ENCODE measurements at places on chromosomes 1 and 21.

- DNase-seq = no peak
Measured at GRCh38 chr1:118337346-118337745, 152.3 kb upstream of the SPAG17 start.

DNA sequence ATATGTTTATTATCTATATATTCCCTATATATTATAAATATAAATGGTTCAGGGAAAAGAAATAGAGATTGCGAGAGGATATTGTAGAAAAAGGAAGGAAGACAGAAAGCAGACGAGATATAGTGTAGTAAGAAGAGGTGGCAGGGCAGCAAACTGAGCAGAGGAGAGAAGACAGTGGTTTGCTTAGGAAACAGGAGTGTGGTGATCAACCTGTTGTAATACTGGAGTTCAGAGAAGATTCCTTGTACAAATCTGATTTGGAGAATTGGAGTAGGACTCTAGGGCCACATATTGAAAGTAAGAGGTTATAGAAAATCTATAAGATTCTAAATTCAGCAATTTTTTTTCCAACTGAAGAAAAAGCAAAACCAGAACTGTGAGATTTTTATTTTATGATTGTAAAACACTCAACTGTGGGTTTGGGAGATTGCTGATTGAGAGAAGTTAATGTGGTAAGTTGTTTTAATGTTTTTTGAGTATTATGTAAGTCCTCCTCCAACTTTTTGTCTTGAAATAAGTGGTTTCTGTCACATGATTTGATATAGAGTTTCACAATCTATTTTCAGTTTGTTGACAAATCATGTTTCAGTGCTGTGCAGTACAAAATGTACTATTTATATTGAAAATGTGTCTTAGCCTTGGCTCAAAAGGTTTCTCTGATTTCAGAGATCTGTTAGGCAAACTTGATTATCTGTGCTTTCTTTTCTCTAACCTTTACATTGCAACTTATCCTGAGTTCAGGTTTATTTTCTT, 9.6 kb upstream of the AMY2B start:
- no peak for DNase-seq

- DNase-seq = peak; percentile 58
Measured at GRCh38 chr1:93816970-93817678, 61.9 kb downstream of the DNTTIP2 start.

DNA sequence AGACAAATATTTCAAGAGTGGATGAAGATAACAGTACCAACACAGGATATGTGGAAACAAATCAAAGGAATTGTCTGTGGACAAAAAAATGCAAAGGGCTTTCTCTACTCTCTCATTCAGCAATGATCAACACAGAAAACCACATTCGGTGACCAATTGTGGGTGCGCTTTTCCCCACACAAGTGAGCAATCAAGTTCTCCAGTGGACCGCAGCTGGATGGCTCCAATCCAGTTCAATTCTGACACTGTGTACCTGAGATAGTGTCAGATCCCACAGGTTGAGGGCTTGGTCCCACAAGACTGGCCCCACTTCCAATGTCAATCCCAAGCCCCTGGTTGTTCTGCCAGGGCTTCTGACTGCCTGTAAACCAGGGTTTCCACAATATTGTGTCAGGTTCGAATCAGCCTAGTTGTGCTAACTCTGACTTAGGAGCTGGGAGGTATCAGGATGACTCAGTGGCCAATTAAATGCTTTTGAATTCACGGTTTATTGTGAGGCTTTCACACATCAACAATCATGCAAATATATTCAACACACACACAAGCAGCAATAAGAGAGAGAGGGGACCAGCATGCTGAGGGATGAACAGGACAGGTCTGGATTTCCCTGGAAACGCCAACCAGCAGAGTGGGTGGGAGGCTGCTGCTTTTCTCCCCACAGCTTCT, 87.0 kb upstream of the BTG3 start:
- DNase-seq = no peak

- DNase-seq = no peak
Measured at GRCh38 chr1:225857256-225857655, 24.9 kb downstream of the TMEM63A start.

- DNase-seq = peak; percentile 46
Measured at GRCh38 chr1:17790383-17791054, 35.4 kb downstream of the ACTL8 start.

GRCh38 chr1:186374303-186375151, 526 bp downstream of the TPR start:
- DNase-seq = no peak

DNA sequence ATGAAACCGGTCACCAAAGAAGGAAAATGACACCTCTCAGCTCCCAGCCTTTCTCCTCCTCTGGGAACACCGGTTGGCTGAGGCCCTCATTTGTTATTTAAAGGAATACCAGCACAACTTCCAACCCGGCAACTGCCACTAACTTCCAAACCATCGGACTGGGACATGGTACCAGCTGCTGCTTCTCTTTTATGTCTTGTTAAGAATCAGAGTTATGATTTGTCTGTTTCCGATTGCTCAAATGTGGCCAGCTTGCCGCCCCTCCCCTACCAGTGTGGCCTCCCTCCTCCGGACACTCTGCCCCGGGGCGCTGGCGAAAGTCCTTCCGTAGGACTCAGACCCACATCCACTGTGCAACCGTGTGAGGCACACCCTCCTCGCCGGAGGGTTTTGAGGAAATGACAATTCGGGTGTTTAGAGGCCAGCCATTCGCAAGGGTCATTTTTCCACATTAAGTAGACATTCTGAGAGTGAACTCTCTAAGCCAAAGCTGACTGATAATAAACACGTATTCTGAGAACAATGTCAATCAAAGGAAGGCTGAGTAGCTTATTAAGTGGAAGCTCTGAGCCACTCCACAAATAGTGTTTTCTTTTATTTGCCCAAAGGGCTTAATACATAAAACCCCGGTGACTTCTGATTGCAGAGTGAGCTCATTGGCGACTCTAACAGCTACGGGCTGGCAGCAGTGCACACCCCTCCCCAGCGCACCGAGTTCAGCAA, 5.5 kb downstream of the RIPK4 start:
- peak; percentile 80 for DNase-seq

DNA sequence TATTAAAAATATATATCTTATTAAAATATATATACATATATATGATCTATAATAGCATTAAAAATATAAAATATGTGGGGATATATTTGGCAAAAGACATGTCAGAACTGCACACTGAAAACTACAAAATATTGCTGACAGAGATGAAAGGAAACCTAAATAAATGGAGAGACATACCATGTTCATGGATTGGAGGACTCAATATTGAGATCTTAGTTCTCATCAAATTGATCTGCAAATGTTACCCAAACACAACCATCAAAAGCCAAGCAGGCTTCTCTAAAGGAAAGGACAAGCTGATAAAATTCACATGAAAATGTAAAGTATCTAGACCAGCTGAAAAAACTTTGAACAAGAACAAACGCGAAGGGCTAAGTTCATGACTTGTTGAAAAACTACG, 7.2 kb downstream of the NADK start:
- DNase-seq = no peak

- no peak for DNase-seq
Measured at GRCh38 chr1:230330157-230330556, 96.0 kb downstream of the PGBD5 start.

DNA sequence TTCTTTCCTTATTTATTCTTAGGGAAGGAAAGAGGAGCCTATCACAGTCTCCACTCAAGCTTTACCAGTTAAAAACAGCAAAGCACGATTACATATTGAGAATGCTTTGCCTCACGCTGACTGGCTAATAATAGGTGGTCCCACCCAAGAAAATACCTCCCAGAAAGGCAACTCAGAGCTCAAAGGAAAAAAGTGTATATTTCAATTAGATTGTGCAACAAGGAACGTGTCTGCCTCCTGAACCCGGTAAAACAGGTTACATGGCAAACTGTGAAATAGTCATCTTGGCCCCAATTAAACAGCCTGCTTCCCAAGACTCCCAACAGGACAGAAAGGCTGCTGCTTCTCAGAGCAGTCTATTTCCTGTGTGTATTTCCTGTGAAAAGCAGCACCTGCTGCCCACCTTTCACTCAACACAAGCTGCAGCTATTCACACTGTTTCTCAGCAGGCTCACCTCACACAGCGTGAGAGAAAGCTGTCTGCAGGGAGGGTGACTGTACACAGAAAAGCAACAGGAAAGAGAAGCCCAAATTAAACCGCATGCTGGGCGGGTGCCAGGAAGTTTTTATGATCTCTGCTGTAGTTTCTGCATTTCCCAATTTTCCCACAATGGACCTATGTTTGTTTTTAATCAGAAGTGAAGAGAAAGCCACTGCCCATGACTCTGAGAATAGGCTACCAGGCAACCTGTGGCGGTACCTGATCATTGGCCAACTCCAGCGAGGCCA, 44.0 kb downstream of the URB1 start:
- DNase-seq = no peak

DNA sequence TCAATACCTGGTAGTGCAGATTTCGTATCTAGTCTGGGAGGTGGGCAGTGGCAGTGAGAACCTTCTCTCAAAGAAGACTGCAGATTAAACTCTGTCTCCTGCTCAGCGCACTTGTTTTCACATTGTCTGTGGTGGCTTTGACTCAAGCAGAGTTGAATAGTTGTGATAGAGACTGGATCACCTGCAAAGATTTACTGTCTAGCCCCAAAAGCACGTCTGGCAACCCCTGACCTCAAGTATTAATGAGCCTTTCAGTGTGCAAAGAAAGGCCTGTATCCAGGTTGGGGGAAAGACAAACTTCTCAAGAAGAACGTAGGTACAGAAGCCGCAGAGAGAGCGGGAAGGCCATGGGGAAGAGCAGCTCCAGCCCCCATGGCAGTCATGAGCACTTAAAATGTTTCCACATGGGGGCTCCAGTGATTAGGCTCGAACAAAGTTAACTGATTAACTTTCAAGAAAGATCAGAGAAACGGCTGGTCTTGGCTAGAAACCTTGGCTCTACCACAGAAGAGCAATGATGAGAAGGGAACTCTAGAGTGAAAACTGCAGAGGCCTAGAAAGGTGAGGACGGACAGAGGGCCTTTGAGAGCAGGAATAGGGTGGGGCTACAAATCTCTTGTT, 15.2 kb downstream of the HENMT1 start:
- DNase-seq = no peak

DNA sequence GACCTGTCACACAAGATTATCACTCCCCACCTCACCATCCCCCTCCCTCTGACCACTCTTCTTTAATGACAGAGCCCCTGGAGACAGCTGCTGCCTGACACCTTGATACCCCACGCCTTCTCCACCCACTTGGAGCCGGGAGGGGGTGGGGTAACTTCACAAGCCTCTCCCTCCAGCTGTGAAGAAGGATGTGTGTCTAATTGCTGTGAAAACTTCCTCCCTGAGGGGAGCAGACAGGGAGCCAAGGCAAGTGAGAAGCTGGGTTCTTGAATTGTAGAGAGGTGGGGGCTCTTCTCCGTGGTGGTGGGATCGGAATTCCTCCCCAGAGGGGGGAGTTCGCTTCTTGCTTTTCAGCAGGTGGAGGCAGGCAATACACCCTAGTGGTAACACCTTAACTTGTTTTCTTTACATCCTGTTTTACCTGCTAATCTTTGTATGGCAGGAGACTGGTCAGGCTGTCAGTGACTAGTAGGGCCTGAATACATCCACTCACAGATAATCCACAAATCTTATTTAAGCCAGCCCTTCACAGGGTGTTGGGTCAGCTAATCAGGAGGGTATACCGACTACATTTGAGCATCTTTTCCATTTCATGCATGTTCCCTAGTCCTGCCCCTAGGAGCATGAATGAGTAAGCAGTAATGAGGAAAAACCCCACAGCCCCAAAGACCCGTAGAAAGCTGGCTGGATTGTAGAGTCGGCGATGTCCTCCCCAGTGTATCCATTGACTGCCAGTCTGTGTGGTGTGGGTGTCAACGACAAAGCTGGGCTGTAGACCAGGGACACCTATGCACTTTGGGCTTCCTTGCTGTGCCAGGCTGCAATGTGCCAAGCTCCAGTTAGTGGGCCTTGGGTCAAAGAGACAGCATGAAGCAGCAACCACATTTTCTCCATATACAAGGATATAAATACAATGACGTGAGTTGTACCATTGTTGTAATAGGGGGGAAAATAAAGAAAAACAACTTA, 57.3 kb downstream of the NFASC start:
- DNase-seq = peak; percentile 21

DNA sequence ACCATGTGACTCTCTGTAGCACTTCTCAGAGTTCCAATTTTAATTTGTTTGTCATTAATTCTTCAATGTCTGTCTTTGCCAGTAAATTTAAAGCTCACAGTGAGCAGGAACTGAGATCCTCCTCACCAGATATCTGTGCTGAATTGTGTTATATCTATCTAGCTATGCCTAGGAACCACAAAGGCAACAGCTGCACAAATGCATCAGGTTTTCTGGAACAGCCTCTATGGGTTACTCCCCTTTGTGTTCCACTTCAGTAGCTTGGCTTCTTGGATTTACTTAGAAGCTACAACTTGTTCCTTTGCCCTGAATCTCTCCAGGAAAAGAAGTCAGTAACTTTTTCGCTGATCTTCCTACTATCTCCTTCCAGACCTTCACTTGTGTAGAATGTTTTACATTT, 1237.8 kb upstream of the ADGRL4 start:
- no peak for DNase-seq

DNA sequence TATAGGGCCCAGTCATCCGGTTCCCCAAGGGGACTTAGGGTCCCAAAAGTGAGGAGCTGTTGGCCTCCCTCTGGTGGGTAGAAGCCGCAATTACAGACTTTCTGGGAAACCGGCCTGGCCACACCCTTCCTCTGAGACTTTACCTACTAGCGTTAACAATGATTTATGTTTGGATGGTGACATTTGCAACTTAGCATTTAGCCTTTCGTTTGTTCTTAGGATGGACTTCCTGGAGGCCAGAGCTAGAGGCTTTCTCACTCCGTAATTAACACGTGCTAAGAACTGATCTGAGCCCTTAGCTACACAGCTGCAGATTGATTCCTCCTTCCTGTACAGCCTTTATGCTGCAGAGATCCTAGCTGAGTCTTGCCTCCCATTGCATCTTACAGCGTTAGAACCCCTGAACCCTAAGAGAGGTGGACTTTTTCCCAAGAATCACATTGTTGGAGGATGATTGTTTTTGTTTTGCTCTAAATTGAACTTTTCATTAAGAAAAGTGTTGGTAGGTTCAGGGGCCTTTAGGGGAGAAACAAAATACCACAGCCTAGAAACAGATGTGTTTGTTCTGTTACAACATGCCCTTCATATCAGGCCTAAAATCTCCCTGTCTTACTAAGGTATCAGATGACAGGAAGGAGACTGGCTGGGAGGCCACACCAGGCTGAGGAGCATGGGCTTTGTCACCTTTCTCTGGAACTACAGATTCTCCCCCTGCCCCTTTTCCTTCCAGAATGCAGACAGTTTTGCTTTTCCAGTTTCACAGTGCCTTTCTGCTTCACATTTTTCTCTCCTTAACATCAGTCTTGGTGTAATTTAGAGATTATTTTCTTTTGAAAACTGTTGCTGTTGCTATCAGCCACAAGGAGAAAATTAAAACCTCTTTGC, 1.9 kb downstream of the S100A11 start:
- DNase-seq = no peak

GRCh38 chr1:60672449-60672848, 409.9 kb upstream of the NFIA start:
- no peak for DNase-seq

Measured in ascending aorta (tissue), 2 donors.